Ecto neural progenitor cell (in vitro differentiated cells): ENCODE measurements at places on chromosomes 12 and 14.

DNA sequence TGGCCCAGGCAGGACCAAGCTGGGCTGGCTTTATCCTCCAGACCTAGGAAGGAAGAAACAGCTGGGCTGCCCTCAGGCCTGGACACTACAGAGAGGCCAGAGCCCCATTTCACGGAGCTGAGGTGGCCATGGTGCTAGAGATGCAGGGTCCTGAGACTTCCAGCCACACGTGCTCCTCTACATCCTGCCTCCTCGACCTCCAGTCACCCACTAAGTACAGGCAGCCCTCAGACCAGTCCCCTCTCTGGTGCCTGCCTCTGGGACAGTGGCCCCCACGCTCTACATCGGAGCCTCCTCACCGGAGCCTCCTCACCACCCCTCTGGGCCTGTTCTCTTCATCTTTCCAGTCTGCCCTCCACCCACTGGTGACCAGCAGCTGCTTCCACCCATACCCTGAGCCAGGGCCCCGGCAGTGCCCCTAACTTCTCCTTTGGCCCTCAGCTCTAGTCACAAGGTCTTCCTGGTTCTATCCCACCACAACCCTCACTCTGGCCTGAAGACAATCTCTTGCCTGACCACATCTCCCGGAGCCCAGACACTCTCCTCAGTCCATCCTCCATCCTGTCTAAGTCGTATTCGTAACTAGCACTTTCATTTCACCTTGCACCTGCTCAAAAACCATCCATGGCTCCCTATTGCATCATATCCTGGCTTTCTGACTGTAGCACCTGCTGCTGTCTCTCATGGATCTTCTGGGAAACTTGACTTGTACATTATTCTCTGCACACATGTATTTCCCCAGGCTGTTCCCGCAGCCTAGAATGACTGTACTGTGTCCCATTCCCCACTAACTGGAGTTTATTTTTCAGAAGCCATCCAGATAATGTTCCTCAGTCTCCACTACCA lies 43.9 kb downstream of the DIO3 start:
- no peak for DNase-seq

GRCh38 chr12:14643251-14643650 lies 53.1 kb downstream of the GUCY2C start:
- DNase-seq, result no peak

- no peak for DNase-seq
Measured at GRCh38 chr12:101919447-101919846, 42.1 kb downstream of the DRAM1 start.

DNA sequence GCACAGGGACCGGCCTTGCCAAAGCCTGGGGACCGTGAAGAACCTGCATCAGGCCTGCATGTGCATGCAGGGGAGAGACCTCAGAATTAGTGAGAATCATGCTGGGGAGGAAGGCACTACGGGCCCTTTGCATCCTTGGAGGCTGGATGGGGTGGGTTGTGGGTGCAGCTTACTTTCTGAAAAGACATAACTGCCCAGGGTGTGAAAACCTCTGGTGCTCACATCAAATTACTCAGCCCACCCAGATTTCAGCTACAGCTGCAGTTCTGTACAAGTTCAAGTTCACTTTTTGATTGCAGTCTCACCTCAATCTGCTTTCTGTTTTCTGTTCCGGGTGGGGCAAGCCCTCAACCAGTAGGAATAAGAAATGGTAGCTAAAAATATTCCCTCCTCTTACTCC lies 130.6 kb downstream of the SLC15A4 start:
- no peak for DNase-seq

DNA sequence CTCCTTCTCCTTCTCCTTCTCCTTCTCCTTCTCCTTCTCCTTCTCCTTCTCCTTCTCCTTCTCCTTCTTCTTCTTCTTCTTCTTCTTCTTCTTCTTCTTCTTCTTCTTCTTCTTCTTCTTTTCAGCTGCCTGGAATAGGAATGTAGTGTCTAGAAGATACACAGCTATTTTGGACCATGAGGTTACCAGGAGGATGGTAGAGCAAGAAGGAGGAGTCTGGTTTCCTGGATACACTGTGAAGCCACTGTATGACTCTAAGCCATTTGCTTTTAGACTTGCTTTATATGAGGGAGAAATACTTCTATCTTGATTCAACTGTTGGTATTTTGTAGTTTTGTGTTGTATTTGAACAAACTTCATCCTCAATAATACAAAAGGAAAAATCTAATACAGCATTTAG lies 3.0 kb upstream of the MYBPC1 start:
- DNase-seq, result no peak

DNA sequence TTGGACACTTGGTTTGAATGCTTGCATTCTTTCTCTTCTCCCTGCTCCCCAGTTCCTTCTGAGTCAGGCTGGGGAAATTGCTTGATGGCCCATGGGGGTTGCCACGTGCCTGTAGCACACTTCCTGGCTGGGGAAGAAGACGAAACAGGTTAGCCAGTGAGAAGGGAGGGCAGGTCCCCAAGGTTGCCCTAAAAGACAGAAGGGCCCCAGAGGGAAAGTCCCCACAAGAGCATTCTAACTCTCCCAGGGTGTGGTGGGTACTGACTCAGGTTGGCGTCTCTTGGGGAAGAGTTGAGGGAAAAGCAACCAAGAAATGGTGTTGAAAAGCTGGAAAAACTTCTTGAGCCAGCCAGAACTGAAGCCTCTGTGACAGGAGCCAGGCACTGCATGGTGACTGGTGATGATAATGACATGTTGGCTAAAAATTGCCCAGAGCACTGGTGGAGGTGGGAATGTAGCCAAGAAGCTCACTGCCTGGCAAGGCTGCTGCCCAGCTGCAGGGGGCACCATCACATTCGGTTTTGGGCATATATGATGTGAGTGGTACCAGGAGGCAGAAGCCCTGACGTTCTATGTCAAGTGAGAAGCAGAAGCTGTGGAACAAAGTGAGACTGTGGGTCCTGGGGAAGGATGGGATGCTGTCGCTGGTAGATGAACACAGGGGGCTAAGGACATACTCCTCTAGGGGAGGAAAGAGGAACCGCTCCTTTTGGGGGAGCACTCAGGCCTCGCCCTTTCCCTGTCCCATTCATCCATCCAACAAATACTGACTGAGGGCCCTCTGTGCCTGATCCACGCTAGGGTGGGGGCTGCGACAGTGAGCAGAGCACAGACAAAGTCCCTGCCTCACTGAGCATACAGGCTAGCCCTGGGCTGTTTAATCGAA lies 8.1 kb upstream of the RABGGTA start:
- no peak for DNase-seq

DNA sequence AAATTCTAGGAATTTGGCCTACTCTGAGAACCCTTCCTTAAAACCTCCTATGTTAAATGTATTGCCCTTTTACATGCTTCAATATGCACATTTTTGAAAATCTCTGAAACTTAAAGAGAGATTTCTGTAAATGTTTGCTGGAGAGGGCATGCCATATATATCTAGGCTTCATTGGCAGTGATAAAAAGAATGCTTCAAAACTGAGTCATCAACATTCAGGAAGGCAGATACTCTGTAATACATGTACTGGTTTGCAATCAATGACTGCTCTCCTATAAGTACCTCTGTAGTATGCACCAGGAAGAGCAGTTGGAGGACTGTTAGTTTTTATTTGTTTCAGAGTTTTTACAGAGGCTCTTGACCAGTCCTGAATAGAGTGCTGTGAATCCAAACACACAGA lies 739.9 kb downstream of the SLC16A7 start:
- DNase-seq, result no peak

DNA sequence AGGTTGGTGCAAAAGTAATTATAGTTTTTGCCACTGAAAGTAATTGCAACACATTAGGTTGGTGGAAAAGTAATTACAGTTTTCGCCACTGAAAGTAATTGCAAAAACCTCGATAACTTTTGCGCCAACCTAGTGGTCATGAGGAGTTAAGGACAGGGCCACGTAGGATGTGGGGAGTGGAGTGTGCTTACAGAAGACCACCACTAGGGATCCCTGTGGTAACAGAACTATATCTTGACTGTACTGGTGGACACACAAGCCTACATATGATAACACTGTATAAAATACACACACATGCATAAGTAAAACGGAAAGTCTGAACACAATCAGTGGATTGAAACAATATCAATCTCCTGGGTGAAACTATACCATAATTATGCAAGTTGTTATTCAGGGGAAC lies 187.4 kb upstream of the ABCD2 start:
- DNase-seq, result no peak

DNA sequence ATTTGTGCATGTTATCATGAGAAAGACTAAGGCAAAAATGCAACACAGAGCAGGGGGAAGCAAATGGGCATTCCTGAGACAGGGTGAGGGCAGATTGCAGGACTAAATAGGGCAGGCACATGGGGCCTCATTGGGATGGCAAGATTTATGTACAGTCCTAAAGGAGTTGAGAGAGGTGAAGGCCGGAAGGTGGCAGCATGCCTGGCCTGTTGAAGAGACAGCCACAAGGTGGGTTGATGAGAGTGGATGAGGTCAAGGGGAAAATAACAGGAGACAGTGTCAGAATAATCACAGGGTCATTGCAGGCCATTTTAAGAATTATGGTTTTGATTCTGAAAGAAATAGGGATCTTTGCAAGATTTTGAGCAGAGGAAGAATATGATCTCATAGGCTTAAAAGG lies 21.0 kb downstream of the PAH start:
- DNase-seq, result no peak

GRCh38 chr12:13004986-13005385 lies 4.9 kb upstream of the HEBP1 start:
- DNase-seq, result no peak

DNA sequence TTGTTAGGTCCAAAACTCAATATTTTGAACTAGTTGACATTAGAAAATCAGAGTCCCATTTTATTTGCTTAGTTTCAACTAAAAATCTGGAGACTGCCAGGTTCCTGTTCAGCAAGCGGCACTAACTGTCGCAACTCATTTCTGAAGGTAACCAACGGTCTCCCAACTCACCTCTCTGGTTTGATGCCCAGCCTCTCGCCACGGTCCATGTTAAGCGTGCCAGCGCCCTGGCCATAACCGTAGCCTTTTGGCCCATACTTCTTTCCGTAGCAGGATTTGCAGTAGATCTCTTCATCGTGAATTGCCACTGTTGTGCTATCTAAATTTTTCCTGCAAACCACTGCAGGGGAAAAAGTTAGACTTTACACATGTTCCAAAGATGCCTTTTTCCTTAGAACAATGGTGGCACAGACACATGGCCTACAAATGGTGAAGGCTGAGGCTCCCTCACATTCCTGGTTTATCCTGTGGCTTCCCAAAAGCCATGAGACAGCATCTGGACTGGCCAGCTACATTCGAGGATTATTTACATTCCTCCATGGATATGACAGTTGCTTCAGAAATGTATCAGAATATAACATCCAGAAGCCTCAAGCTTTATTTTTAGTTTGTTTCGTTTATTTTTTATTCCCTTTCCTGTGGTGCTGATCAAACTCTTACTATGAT lies 15.7 kb downstream of the CSRP2 start:
- DNase-seq, result no peak

- DNase-seq, result no peak
Measured at GRCh38 chr12:3132636-3133404, 55.6 kb downstream of the TSPAN9 start.

DNA sequence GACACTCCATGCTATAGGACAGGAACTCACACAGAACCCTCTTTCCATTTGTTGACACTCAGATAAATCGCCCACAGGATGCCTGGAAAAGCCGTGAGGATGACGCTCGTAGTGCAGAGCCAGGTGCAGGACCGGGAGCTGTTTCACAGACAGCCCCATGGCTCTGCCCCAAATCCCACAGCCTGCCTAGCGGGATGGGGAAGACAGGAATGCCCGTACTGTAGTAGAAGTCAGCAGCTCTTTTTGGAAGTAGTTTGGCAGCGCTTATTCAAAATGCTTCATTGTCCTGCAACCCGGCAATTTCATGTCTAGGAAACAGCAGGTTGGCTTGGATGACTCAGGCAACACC lies 41.6 kb downstream of the JAG2 start:
- no peak for DNase-seq

DNA sequence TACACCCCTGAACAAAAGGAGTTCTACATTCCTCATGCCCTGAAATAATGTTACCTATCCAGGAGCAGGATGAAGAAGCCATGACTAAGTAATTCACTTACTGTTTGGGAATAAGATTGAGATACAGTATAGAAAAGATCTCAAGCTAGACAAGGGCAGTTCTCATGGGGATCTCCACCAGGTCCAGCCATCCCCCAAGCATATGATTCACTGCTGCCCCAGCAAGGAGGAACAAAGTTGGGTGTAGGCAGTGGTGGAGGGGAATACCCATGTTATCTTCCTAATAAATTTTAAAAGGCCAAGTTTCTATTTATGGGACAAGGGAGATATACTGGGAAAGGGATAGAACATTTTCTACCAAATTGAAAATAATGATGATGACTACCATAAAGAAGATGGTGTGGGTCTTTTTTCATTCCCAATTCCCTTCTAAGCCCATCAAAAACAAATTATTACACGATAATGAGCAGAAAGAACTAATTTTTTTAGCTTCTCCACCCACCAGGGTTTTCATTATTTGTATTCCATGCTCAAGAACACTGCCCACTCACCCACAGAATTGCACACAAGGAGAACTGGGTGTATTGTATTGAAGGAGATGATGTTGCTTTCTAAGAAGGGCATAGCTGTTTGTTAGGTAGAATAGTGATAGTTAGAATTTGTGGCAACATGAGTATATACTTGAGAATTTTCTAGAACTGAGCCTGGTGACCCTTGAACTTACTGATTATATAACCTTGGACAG lies 204.6 kb downstream of the BTG1 start:
- DNase-seq, result no peak
